ENCODE measurements at places on chromosomes 4 and X.

DNA sequence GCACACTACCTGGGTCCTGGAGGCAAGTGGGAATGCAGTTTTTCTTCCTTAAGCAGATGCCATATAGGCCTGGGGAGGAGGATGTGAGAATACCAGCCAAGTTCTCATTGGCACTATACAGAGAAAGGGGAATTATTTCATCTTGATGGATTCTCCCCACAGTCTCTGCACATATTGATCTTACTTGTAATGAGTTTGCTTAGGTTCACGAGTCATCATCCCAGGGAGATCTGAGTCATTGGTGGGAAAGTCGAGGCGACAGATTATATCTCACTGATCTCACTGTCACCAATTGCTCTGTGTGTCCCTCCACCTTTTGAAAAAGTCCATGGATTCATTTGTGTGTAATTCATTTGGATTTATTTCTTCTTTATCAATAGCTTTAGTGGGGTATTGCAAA is 156.8 kb downstream of the AR start:
- no peak for DNase-seq

DNA sequence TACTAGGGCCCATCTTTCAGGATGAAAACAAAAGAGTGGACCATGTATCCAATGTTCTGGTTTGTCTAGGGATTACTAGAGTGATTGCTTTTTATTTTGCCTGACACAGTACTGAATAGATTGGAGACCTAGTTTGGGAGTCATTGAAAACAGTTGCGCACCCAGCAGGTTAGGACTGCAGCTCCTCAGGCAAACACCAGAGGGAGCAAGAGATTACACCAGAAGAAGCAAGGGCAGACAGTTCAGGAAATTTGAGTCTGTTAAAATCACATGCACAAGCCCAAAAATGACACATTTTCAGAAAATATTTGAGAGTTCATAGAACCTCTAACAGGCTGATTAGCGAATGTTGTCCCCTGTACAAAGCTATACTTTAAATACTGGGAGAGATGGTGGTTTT is 55.6 kb downstream of the CYLC1 start:
- no peak for DNase-seq

- DNase-seq = no peak
Measured at GRCh38 chr4:182876427-182876826, 40.8 kb downstream of the DCTD start.

GRCh38 chr4:90357117-90357710 is 230.0 kb downstream of the CCSER1 start:
- no peak for DNase-seq

- DNase-seq = no peak
Measured at GRCh38 chr4:122540838-122541237, 80.0 kb downstream of the IL21 start.

DNA sequence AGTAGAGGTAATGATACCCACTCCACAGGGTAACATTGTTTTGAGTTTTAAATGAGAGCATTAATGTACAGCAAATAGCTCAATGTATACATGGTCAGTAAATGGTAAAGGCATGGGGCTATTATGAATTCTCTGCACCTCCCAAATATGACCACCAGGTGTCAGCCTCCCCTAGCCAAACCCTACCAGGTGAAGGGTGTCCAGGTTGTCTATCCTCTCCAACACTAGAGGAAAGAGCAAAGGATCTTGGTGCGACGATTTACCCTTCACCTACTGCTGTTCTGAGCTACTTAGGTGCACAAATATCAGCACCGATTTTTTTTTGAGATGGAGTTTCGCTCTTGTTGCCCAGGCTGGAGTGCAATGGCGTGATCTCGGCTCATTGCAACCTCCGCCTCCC is 26.5 kb upstream of the XIAP start:
- DNase-seq = peak; percentile 59

GRCh38 chr4:140091305-140091704 is 62.7 kb downstream of the MAML3 start:
- no peak for DNase-seq

DNA sequence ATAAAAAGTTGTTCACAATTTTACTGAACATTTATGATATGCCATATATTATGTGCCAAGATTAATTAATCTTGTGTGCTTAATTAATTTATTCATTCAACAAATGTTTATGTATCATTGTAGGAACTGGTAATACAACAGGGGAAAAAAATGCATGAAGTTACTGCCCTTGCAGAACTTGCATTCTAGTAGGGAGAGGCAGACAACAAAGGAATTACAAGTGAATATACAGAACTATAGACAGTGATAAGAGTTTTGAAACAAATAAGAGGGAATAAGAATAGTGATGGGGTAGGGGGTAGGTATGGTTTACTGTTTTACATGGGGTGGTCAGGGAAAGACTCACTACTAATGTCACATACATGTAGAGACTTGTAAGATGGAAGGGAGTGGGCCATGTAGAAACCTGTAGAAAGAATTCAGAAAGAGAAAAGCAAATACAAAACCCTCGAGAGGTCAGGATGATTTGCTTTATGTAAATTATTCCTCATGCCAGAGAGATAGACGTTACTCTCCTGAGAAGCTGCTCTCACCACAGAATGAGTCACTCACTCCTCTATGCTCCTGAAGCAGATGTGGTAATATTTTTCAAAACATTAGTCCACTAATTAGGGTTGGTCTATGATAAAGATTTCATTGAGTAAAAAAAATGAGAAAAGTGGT is 855.0 kb upstream of the GRID2 start:
- DNase-seq = no peak

- DNase-seq = no peak
Measured at GRCh38 chrX:21379991-21380390, 5.8 kb downstream of the CNKSR2 start.

GRCh38 chr4:55604996-55605395 is 13.0 kb upstream of the PDCL2 start:
- no peak for DNase-seq

DNA sequence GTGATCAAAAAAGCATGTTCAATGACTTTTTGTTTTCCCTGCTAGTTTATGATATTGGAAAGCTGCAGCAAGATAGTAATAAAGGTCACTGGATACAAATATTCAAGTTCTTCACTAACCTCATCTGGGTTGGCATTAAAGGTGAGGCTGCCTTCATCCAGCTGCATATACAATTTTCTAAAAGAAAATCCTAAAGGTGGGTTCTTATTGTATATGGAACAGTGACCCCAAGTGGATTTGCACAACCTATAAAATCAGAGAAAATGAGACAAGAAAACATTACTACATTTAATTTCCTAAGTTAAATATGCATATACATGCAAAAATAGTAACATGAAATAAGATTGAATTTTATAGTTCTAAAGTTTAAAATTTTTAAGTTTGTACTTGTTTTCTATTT is 23.9 kb downstream of the FBXO8 start:
- no peak for DNase-seq

DNA sequence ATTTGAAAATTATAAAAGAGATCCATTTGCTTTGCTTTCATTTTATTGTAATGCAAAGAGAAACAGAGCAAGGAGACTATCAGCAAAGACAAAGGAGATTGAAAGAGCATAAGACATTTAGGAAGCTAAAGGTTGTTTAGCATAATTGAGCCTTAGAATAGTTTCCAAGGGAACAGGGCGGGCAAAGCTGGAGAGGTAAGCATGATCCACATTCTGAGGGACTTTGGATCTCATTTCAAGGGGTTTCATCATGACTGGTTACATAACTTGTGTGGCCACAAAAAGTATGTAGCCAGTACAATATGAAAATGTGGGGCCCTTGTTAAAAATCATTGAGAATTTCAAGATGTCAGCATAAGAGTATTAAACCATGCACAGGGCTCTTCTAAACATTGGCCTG is 406.5 kb downstream of the RPA4 start:
- no peak for DNase-seq

- no peak for DNase-seq
Measured at GRCh38 chr4:47486231-47486673, 1.2 kb downstream of the ATP10D start.

GRCh38 chrX:78831523-78831922 is 84.0 kb downstream of the LPAR4 start:
- DNase-seq = no peak

GRCh38 chrX:103157496-103158316 is 57.2 kb upstream of the BEX4 start:
- DNase-seq = no peak

GRCh38 chr4:78647272-78647671 is 95.7 kb downstream of the ANXA3 start:
- no peak for DNase-seq

- DNase-seq = no peak
Measured at GRCh38 chr4:110484029-110484428, 8.1 kb downstream of the ENPEP start.

- DNase-seq = no peak
Measured at GRCh38 chr4:36213977-36214376, 30.3 kb downstream of the ARAP2 start.

- DNase-seq = no peak
Measured at GRCh38 chrX:106899841-106900240, 3.3 kb downstream of the RIPPLY1 start.

DNA sequence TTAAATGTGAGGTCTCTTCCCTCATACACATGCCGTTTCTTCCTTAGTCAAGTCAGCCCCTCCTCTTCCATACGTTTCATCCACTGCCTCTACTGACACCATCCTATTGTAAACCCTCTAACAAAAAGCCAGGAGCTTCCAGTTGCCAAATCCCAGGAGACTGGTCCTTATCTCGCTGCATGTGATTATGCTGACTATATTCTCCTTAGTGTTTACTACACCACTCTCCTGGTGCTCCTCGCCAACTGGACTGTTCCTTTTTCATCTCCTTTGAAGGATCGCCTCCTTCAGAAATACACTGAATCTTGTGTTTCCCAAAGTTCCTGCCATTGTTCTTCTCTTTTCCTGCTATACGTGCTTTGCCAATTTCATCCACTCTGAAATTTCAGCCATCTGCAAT is 27.7 kb downstream of the MAML3 start:
- DNase-seq = no peak

DNA sequence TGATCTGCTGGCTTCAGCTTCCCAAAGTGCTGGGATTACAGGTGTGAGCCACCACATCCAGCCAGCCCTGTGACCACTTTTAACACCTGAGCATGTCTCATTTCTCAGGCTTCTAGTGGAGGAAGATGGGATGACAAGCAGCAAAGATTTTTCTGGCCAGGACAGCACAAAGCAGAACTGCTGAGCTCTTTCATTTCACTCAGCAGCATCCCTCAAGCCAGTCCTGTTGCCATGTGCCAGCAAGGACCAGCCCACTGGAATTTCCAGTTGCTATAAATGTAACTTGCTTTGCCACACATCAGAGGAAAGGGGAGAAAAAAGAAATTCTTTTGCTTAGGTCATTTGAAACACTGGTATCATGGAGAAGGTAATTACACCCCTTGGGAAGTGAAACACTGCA is 75.9 kb downstream of the SLC9A7 start:
- DNase-seq = no peak

DNA sequence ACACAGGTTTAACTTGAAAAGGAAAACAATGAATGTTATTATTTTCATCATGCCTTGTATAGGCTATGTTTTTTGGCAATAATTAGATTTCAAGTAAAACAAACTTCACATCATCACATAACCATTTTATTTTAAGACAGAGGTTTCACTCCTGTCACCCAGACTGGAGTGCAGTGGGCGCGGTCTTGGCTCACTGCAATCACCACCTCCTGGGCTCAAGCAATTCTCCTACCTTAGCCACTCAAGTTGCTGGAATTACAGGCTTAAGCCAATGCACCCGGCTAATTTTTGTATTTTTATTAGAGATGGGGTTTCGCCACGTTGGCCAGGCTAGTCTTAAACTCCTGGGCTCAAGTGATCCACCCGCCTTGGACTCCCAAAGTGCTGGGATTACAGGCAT is 658.6 kb upstream of the ATOH1 start:
- no peak for DNase-seq

DNA sequence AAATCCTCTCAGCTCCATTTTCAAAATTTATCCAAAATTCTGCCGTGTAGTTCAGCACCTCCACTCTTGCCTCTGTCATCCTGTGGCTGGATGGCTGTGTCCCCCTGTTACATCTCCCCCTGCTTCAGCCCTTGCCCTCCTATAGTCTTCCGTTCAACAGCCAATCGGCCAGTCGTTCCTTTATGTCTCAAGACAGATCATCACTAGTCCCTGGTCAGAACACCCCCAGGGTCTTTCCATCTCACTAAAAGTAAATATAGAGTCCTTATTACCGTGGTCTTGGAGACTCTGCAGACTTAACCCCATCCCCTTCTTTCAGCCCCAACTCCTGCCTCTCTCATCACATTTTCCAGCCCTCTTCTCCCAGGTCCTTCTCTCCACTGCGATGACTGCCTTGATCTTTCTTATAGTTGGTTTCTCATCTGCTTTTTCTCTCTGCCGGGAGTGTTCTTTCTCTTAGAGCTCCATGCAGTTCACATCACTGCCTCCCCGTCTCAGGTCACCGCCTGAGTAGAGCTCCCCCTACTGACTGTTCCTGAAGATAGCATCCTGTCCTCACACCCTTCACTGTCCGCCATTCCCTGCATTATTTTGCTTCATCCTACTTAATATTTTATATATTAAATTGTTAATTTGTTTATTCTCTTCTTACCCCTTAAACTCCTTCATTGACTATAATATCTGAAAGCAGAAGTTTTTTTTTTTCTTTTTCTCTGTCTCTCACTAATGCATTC is 736.9 kb upstream of the MAGEB2 start:
- DNase-seq = no peak

DNA sequence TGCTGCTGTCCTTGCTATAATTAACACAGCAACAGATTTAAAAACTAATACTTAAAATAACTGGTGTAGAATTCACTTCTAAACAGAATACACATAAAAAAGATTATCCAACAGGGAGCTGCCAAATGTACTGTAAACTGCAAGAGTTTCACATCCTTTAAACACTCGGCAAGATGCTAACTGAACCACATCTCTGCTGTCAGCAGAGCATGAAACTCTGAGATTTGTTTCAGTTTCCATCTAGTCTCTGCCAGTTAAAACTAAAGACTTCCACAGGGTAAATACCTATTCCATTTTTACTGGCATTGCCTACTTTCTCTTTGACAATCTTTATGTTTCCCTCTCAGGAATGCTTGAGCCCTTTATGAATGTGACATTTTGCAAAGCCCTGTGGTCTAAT is 127.7 kb downstream of the SLC7A11 start:
- no peak for DNase-seq

- DNase-seq = no peak
Measured at GRCh38 chr4:142262956-142263355, 583.1 kb downstream of the INPP4B start.

DNA sequence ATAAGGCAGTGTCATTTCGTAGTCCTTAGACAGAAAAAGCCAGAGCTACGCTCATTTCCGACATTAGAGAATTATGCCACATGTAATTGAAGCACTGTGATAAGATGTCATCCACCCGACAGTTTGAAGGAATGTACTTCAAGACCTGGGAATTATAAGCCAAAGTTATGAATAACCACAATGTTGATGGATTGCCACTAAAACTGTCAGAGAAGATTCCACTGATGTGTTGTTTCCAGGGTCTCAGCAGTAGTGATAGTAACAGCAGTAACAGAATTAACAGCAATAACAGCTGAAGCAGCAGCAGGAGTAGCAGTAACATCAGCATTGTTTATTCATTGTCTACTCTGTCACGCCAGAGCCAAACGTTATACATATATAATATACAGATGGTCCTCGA is 24.7 kb downstream of the RAB33A start:
- DNase-seq = no peak

Measured in CD4-positive, alpha-beta T cell treated with Interleukin-15 for 1 hour (primary cell).